ENCODE measurements at places on chromosomes 11 and 22.

- DNase-seq = no peak
Measured at GRCh38 chr11:116459185-116460045, 313.4 kb downstream of the BUD13 start.

GRCh38 chr22:44020981-44021380, 3.1 kb upstream of the PARVB start:
- DNase-seq = no peak

GRCh38 chr22:44116755-44117684, 63.7 kb upstream of the PARVG start:
- no peak for DNase-seq

DNA sequence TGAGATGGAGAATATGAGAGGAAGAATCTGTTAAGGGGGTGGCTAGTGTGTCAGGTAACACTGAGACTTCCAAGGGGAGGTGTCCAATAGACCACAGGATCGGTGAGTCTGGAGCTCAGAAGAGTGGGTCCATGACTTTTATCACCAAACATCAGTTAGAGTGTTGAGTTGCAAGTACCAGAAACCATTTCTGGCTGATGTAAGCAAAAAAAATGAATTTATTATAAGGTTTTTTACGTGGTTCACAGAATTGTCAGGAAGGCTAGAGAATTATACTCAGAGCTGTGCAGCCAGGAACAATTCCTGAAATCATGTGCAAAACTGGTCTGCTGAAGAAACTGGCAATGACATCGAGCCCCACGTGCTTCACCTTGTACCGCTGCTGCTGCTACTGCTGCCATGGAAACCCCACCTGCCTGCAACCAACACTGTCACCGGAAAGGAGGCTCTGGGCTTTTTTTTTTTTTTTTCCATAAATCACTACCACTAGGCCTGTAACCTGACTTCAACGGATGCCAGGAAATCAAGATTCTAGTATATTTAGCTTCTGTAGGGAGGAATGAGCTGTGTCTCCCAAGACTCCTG, 16.6 kb upstream of the STK33 start:
- DNase-seq = no peak

DNA sequence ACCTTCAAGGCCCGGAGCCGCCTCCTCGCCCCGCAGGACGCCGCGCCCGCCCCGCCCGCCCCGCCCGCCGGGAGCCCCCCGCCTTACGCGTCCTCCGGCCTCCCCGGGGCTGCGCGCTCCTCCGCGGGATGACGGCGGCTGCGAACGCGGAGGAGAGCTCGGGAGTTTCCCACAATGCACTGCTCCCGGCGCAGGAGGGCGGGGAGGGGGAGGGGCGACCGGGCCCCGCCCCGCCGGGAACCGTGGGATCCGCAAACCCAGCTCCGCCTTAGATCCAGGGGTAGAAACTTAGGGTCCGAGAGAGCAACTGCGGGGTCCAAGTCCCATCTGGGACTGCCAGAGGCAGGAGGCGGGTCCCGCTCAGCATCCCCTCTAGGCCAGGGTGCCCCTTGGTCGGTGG, at the start of gene CEND1:
Gene CEND1 (minus strand): TSS at position 148 of the 400 bp plus-strand sequence. CDS start 1,514 bp downstream, outside the sequence.
- no peak for DNase-seq
